AG04450 (cell line): ENCODE measurements at places on chromosomes 2 and 18.

GRCh38 chr2:168231609-168232241, 15.7 kb downstream of the STK39 start:
- DNase-seq: no peak

DNA sequence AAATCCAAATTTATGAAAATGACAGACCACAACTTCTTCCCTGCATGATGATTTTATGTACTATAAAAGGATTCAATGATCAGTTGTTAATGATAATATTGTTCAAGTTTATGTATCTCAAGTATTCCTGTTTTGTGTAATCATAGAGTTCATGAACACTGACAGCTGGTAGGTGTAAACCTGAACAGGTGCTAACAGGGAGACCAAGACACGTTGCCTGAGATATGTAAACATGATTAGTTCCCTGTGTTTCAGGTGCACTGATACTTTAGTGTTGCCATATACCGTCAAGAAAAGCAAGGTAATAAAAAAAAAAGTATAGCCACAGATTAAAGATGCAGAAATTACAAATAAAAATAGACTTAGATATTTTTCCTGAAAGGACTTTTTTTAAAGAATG, 131.8 kb downstream of the BAZ2B start:
- DNase-seq: no peak

- no peak for DNase-seq
These were observed 1.5 kb downstream of the PXDN start for GRCh38 chr2:1742681-1743395.

DNA sequence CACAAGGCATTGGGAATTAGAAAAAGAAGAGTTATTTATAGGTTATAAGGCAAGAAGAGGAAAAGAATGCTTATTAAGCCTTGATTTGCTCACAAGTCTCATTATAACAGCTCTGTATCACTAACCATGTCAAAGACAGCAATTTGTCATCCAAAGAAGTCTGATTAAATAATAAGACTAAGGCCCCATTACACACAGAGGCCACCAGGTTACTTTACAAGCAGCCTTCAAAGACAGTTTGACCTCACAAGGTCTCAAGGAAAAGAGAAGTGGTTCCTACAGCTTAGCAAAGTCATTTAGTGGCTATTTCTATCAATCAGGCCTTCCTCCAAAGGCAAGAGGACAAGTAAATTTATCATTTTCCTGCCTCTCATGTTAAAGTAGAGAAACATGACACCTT, 188.5 kb downstream of the MBD2 start:
- no peak for DNase-seq

DNA sequence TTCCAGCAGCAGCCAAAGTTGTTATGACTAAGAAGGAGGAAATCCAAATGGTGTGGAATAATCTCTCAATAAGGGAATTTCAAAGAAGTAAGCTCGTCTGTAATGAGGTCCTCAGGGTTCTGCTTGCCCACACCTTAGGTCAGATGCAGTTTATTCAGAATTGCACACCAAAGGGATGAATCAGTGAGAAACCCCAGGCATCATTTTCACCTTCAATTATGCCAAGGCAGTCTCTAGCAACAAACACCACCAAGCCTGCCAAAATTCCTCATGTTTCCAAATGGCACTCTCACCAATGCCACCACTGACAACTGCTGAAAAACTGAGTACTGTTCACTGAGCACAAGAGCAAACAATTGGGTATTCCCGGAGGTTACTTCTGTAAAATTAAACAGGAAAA, 43.6 kb downstream of the KCNG3 start:
- no peak for DNase-seq

DNA sequence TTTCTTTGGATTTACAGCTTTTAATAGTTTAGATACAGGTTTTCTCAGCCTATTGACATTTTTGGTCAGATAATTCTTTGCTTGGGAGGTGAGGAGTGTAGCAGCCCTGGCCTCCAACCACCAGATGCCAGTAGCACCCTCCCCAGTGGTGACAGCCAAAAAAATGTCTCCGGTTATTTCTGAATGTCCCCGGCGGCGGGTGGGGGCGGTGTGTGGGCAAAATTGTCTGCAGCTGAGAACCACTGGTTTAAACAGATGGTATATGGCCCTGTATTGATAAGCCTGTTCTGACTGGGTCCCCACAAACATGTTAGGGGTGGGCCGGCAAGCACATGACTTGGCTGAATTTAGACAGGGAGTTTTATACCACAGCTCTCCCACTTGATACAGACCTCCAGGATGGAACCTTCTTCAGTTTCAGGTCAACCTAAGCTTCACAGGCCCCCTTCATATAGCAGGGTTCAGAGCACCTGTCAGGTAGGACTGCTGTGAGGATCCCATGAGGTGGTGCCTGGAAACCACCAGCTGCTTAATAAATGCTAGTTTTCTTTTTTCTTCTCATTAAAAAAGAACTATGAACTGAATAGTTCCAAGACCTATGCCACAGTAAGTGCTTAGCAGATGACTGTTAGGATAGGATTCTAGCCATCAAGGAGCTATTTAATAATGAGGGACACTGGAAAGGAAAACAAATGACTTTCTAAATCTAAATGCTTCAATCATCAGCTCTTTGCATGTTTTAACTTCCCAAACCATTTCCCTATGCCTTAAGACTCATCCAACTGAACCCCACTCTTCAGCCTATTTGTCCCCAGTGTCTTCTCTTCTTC, 18.1 kb downstream of the LPIN2 start:
- no peak for DNase-seq

- DNase-seq: no peak
These were observed 45.9 kb downstream of the ITPRID2 start for GRCh38 chr2:181937473-181937872.

DNA sequence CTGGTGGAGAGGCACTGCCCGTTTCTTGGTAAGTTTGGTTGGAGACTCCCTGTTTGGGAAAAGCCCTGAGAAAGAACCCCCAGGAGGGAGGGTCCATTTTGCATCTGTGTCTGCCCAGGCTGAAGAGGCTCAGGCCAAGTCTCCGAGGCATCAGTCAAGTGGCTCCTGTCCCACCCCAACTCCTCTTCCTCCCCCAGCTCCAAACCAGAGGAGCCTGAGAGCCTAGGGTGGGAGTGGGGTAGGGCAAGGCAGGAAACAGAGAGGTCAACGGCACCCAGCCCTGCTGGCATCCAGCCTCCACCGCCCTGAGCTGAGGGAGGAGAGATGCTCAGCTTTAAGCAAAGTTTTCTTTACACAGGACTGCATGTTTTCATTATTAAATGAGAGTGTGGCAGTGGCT, 38.2 kb downstream of the CYP27C1 start:
- DNase-seq: no peak

GRCh38 chr2:85400023-85400422, 10.1 kb downstream of the CAPG start:
- DNase-seq: no peak

DNA sequence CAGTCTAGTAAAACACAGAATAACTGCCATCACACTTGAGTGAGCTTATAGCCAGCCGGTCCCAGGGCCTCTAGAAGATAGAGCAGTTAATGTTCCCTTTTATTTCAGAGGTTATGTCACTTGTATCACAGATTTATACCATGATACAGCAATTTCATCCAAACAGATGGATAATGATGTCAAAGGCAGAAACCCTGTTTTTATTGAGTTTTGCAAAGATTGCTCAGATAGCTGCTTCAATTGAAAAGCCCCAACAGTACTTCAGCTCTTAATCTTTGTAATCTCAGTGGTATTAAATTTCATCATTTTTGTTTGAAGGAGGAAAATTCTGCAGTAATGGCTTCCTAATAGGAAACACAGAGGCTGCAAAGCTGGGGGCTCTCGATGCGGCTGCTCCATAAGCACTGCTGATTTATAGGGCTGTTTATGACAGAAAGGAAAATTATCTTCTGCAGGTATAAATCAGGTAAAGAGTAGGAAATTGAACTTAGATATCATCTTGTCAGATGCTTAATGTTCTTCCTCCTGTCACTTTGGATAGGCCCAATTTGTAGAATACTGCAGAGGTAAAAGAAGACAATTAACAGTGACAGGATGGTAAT, 112.3 kb downstream of the LNPK start:
- no peak for DNase-seq

DNA sequence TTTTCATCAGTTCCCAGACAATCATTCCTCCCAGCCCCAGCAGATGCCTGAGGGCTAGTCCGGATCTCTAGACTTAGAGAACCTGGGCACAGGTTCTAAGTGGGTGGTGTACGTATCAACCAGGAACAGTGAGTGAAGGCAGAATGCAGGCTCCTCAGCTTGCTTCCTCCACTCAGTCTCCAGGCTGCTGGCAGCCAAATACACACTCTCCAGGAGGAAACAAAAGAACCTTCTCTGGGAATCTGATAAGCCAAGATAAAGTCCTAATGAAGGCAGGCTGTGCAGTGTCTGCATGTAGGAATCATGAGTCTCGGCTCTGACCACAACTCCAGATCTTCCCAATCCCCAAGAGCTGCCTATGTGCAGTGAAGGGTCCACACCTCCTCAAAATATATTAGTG, 245.7 kb downstream of the SP3 start:
- no peak for DNase-seq

- no peak for DNase-seq
These were observed 49.2 kb upstream of the OTOS start for GRCh38 chr2:240189686-240190085.

- DNase-seq: no peak
These were observed 91.1 kb downstream of the INHBB start for GRCh38 chr2:120436885-120437603.

DNA sequence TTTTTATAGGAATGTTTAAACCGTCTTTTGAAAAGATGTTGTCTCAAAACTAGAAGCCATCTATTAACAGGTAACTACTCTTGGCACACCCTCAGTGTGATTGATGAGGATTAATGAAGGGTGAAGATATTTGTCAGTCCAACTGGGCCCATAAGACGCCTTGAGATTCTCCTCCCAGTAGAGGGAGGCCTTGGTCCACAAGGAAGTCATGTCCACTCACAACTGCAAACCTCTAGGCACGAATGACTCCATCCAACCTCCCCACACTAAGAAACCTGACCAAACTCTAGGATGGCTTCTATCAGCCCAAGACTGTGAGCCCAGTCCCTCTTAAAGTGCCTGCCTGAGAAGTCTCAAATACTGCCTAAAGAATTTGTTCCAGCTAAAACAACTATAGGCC, 19.2 kb upstream of the GRP start:
- no peak for DNase-seq

DNA sequence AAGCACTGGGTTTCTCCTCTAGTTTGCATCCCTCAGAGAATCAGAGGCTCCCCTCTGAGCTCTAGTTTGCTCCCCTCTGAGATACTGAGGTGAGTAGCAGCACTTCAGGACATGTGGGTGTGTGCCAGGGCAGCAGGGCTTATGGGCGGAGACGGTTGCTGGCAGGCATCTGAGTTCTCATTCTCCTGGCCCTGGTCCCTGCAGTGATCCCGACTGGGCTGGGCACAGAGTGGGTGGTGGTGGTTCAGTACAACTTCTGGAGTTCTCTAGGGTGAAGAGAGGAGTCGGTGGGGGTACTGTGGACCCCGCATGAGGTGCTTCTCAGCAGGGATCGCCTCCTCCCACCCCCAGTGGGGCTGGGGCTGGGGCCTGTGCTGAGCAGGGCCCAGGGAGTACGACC, 47.9 kb downstream of the BOLA3 start:
- DNase-seq: no peak

DNA sequence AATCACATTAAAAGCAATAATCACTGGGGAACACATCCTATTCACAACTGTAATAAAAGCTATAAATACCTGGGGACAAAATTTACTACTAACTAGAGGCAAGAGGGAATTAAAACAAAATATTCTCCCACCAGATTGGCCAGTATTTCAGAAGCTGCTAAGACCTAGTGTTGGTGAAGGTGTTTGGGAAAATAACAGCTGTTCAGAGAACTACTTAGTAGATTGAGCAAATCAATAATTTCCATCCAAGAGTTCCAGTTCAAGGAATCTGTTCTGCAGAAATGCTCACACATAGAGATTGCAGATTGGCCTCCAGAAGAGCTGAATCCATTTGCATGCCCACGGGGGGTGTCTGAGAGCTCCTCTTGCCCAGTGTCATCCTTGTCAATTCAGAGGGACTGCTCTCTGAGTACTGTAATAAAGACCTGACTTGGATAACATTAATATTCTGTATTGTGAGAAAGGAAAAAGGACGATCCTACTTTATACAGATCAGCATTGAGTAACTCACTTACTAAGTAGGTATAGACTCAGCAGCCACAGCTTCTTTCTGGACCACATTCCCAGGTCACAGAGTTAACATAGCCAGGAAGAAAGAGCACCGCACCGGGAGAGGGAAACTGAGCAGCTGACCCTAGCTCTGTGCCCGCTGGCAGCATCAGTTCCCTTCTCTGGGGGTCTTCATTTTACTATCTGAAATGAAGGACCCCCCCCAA, 5.6 kb downstream of the TUBB6 start:
- no peak for DNase-seq

GRCh38 chr18:7436166-7436565, 130.9 kb upstream of the PTPRM start:
- no peak for DNase-seq

DNA sequence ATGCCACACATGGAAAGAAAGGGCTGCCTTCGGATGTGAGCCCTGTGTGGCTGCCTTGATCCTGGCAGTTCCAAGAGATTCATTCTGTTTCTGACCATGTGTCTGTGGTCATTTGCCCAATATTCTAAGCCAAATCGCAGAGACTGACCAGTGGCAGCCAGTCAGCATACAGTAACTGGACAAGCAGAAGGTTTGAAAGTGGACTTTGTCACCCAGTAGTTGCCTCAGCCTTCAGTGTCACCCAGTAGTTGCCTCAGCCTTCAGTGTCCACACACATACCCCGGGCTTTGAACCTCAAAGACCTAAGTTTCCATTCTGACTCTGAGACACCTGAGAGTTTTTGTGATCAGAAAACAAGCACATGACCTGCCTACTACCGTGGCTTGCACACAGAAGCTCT, 5.0 kb downstream of the RFX8 start:
- no peak for DNase-seq

- DNase-seq: no peak
These were observed 19.4 kb downstream of the TMEM18 start for GRCh38 chr2:657766-658165.

- no peak for DNase-seq
These were observed 31.3 kb downstream of the NCK2 start for GRCh38 chr2:105775809-105776559.

GRCh38 chr18:67035026-67035425, 431.1 kb upstream of the CDH19 start:
- no peak for DNase-seq

GRCh38 chr18:42756214-42756613, 359.3 kb downstream of the RIT2 start:
- no peak for DNase-seq

GRCh38 chr2:182186132-182186735, 200.6 kb downstream of the PPP1R1C start:
- DNase-seq: no peak
